Endothelial cell (in vitro differentiated cells): ENCODE measurements at places on chromosomes 1 and 21.

DNA sequence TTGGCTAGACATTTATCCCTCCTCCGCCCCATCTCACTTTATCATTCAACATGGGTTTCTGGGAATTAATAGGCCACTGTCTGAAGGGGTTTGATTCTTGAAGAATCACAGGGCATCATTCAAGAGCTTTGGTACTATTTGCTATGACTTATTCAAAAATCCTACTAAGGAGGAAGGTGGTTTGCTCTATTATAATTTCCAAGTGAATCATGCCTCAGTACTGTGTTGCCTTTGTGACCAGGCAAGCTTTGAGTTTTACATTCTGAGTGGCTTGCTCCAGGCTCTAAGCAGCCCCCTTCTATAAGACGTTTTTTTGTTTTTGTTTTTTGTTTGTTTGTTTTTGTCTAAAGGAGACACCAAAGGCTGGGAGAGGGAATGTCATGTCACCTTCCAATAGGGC lies 2.6 kb downstream of the C1orf21 start:
- H3K27ac ChIP-seq = no peak overlapping the region
- H3K4me3 ChIP-seq = no peak overlapping the region
- no peak for DNase-seq
- peaks cover 13% of the 10 kb centered on the region for H3K27me3 ChIP-seq
- H3K36me3 ChIP-seq = peaks cover 6% of the 10 kb centered on the region
- H3K4me1 ChIP-seq = peaks cover 14% of the 10 kb centered on the region

GRCh38 chr1:41241749-41242341 lies at the start of gene SCMH1:
Gene SCMH1, minus strand, starts transcription at chr1:41242306. Its CDS starts 56,173 bp downstream, at chr1:41186133.
- peak within 1 kb of the TSS; percentile 95 for H3K4me3 ChIP-seq
- peaks cover 33% of the 10 kb centered on the region for H3K4me1 ChIP-seq
- DNase-seq = peak; percentile 62
- H3K36me3 ChIP-seq = peaks cover 5% of the 10 kb centered on the region
- H3K27ac ChIP-seq = peak within 1 kb of the TSS; percentile 79

GRCh38 chr1:101000131-101000873 lies 25.3 kb downstream of the DPH5 start:
- H3K27me3 ChIP-seq = peaks cover 7% of the 10 kb centered on the region
- no peak for DNase-seq
- H3K4me3 ChIP-seq = peak overlapping the region; percentile 37
- peaks cover 8% of the 10 kb centered on the region for H3K36me3 ChIP-seq

DNA sequence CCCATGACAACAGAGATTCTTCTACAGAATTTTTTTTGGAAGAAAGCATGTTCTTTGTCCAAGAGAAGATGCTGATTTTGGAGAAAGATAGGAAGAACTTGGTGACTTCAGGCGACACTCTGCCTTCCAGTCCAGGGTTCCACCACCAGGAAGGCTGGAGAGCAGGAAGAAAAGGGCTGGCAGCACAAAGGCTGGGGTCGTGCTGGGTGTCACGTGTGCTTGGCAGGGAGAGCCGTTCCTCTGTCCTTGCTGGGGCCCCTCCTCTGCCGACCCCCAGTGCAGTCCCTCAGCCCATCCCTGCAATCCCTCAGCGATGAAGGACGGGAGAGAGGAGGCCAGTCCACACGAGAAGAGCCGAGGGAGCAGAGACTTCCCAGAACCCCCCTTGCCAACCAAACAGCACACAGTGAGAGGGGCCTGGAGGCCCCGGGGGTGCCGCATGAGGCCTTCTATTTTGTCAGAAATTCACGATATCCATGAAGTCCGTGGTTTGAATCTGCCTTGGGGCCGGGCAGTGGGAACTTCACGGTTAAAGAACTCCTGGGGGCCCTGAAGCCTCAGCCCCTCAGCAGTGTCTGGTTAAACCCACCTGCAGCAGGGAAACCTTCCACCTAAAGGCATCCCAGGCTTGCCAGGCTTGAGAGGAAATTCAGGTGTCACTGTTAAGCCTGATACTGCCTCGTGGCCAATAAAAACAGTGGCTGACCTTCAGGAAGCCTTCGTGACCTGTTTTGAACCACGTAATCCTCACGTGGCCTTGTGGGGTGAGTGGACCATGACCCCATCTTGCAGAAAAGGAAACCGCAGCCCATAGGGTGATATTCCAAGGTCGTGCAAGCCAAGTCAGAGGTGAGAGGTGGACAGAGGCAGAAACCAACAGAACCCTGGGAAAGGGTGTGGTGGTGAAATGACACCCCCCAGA lies 3.4 kb downstream of the KRTAP10-12 start:
- H3K36me3 ChIP-seq = no peaks in the 10 kb centered on the region
- H3K27ac ChIP-seq = no peak overlapping the region
- H3K27me3 ChIP-seq = peaks cover 13% of the 10 kb centered on the region
- peaks cover 2% of the 10 kb centered on the region for H3K4me1 ChIP-seq
- no peak for DNase-seq

DNA sequence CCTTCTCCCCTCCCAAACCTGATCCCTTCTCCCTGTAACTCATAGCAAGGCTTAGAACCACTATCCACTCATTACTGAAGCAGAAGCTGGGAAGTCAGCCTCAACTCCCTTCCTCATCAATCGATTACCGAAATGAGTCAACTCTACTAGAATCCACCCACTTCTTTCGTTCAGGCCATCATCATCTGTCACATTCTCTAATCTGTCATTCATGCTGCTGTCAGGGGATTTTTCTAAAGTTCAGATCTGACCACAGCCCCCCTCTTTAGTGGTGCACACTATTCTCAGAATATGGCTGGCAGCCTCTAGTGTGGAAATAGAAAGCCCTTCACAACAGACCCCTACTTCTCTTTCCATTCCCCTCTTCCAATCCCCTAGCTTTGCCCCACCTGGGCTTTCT lies 5.1 kb downstream of the NT5C1A start:
- H3K4me3 ChIP-seq = no peak overlapping the region
- H3K4me1 ChIP-seq = no peaks in the 10 kb centered on the region
- no peak for DNase-seq
- H3K27ac ChIP-seq = no peak overlapping the region
- H3K36me3 ChIP-seq = peaks cover 4% of the 10 kb centered on the region

GRCh38 chr1:155761736-155762405 lies 73.0 kb downstream of the DAP3 start:
- peak overlapping the region; percentile 21 for H3K27ac ChIP-seq
- H3K4me1 ChIP-seq = peaks cover 5% of the 10 kb centered on the region
- no peak for DNase-seq
- peaks cover 54% of the 10 kb centered on the region for H3K36me3 ChIP-seq
- peak overlapping the region; percentile 1 for H3K4me3 ChIP-seq

- no peak overlapping the region for H3K4me3 ChIP-seq
- no peak overlapping the region for H3K27ac ChIP-seq
- DNase-seq = no peak
- peaks cover 10% of the 10 kb centered on the region for H3K4me1 ChIP-seq
- H3K27me3 ChIP-seq = peaks cover 7% of the 10 kb centered on the region
- peaks cover 3% of the 10 kb centered on the region for H3K36me3 ChIP-seq
Observed at GRCh38 chr1:205636732-205637131, 4.9 kb upstream of the ELK4 start.

DNA sequence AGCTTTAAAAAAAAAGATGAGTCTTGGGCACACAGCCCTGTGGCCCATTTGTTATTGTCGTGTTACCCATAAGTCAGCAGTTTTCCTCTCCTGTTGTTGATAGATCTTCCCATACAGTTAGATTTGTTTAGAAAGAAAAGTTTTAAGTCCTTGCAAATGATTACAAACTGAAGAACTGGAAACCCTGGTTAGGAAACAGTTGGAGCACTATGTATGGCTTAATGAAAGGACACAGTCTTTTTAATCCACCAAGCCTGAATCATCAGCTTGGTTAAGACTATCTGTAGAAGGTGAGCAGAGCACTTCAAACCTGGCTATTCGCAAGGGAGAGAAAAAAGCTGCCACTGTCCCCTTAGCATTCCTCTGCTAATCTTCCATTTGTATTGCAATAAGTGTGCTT lies 241.0 kb downstream of the DISC1 start:
- DNase-seq = no peak
- H3K4me1 ChIP-seq = peaks cover 31% of the 10 kb centered on the region
- no peak overlapping the region for H3K4me3 ChIP-seq
- peaks cover 12% of the 10 kb centered on the region for H3K27me3 ChIP-seq
- H3K36me3 ChIP-seq = peaks cover 16% of the 10 kb centered on the region

DNA sequence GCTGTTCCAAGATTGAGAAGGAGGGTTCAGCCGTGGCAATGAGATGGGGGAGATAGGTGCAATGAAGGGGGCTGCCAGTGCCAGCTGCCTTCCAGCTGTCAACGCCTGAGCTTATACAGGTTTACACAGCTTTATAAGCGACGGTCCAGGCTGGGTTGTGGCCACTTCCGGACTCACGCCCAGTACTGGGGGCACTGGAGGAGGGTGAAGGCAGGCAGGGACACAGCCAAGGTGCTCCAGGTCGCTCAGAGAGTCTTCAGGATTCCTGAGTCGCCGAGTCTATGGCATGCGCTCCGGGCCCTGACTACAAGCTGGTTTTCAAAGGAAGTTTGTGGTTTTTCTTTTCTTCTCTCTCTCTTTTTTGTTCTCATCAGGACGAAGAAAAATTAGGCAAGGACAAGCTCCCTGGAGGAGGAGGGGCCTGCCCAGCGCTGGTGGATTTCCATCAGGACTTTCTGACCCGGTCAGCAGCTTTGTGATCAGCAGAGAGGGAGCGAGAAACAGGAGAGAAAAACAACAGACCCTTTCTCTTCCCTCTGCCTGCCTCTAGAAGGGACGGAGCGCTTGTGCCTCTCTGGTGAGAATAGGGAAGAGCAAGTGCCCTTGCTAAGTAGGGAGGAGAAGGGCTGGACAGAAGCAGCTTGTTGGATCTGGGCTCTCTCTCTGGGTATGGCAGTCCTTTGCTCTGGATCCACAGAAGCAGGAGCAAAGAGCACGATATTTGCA lies at the start of gene MINDY1:
TSS of gene MINDY1 (minus strand) at position 576 of the 726 bp plus-strand sequence. CDS start 4,285 bp downstream, outside the sequence.
- DNase-seq = peak; percentile 57
- peak within 1 kb of the TSS; percentile 98 for H3K27ac ChIP-seq

GRCh38 chr21:44883250-44883649 lies 9.8 kb upstream of the PTTG1IP start:
- no peak for DNase-seq
- H3K4me3 ChIP-seq = no peak overlapping the region
- H3K36me3 ChIP-seq = no peaks in the 10 kb centered on the region
- H3K27ac ChIP-seq = no peak overlapping the region
- peaks cover 27% of the 10 kb centered on the region for H3K4me1 ChIP-seq

DNA sequence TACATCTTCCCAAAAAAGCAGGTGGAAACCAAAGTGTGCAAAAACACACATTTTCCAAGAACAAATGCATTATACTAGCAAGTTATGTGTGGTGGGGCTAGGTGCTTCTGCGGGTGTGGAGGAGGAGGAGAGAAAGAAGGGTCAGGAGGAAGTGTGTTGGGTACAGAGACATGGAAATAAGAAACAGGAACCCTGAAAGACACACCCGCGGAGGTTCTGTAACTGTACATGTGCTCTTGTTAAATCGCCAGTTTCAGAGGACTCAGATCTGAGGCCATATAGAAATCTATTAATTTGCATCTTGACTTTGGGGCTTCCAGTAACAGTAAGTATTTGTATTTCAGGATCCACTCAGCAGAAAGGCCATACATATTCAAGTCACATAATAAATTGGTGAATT lies 30.9 kb downstream of the ERG start:
- H3K36me3 ChIP-seq = peaks cover 27% of the 10 kb centered on the region
- H3K4me3 ChIP-seq = peak overlapping the region; percentile 40
- no peak overlapping the region for H3K27ac ChIP-seq
- H3K27me3 ChIP-seq = peaks cover 4% of the 10 kb centered on the region

- H3K36me3 ChIP-seq = no peaks in the 10 kb centered on the region
- H3K4me1 ChIP-seq = no peaks in the 10 kb centered on the region
- H3K27me3 ChIP-seq = peaks cover 4% of the 10 kb centered on the region
- no peak for DNase-seq
Observed at GRCh38 chr1:93029317-93029716, 49.8 kb upstream of the MTF2 start.

DNA sequence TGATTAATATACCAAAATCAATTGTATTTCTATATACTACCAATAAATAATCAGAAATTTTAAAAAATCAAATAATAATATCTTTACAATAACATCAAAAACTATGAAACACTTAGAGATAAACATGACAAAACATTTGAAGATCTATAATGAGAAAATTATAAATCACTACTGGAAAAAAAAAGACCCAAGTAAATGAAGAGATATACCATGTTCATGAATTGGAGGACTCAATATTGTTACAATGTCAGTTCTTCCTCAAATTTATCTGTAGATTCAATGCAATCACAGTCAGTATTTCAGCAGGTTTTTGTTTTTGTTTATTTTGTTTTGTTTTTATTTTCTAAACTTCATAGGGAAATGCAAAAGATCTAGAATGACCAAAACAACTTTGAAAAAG lies 4.2 kb upstream of the ITPKB start:
- no peaks in the 10 kb centered on the region for H3K36me3 ChIP-seq
- H3K27me3 ChIP-seq = peaks cover 7% of the 10 kb centered on the region
- peaks cover 12% of the 10 kb centered on the region for H3K4me1 ChIP-seq
- no peak overlapping the region for H3K27ac ChIP-seq
- no peak overlapping the region for H3K4me3 ChIP-seq

DNA sequence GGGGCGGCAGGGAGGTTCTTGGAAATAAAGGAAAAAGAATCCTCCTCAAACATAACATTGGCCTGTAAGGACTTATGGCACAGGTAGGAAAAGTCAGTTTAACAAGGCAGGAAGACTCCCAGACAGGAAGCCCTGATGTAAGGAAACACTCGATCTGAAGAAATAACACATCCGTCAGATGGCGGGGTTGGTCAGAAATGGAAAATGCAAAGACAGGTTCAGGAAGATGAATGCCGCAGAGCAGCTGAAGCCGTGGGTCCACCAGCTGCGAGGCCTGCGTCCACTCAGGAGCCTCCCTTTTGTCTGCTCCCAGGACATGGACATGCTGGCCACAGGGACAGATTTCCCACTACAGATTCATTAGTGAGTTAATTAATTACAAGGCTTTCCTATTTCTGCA lies 3.8 kb downstream of the RSPH1 start:
- H3K4me1 ChIP-seq = peaks cover 25% of the 10 kb centered on the region
- H3K4me3 ChIP-seq = no peak overlapping the region
- H3K36me3 ChIP-seq = peaks cover 4% of the 10 kb centered on the region
- DNase-seq = no peak

DNA sequence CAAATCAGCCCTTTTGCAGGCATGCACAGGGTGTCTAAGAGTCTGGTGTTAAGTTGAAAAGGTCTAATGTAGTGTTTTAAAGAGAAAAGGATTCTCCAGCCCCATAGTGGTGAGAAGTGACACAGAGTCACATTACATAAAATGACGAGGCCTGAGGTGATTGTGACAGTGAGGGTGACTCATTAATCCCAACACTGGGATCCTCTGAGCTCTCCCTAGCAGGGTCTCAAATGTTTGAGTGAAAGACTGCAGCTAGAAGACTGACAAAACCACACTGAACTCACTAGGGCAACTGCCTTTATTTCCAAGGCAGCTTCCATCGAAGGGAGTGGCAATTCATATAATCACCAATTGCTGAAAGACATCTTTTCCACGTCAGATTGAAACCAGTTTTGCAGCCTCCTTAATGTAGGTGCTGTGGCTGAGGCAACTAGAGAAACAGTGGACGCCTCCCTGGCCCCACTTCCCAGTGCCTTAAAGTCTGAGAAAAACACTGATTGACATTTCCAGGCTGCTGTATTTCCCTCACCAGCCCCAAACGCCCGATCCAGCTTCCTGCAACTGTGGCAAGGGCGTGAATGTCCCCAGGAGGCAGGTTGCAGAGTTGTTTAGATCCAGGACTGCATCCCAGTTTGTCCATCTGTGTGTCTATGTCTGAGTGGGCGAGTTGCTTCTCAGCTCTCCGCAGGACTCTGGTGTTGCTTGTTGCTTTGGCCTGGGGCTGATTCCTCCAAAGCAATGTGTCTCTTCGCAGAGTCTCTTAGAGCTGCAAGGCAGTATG lies 81.4 kb downstream of the RUNX1 start:
- no peak overlapping the region for H3K27ac ChIP-seq
- H3K4me1 ChIP-seq = peaks cover 36% of the 10 kb centered on the region
- H3K36me3 ChIP-seq = no peaks in the 10 kb centered on the region
- H3K4me3 ChIP-seq = no peak overlapping the region
